ENCODE measurements at places on chromosomes 5 and 9. TPM values are rescaled to one million over a fixed set of nuclear protein-coding genes. Genes with fewer than 3 reads are reported as not detected.

Gene LCNL1
- 0.34 TPM for total RNA-seq

Gene BARX1
- 9.0 TPM for total RNA-seq

DNA sequence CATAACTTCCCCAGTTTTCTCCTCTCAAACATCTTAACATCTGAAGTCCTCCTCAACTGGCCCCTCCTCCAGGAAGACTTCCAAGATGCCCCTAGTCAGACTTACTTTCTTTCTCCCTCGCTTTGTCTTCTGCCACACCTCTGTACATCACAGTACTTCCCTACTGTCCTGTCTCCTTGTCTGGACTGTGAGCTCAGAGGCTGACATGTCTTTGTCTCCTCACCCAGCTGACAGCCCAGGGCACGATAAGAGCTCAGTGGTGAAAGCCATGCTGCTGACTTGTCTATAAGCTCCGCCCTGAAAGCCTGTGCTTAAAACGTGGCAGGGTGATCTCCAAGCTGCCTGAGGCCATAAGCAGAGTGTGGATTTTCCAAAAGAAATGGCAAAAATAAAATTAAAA is 33.0 kb upstream of the SLC25A51 start:
- DNase-seq = no peak

Gene NRG2
- 0.73 TPM for total RNA-seq

DNA sequence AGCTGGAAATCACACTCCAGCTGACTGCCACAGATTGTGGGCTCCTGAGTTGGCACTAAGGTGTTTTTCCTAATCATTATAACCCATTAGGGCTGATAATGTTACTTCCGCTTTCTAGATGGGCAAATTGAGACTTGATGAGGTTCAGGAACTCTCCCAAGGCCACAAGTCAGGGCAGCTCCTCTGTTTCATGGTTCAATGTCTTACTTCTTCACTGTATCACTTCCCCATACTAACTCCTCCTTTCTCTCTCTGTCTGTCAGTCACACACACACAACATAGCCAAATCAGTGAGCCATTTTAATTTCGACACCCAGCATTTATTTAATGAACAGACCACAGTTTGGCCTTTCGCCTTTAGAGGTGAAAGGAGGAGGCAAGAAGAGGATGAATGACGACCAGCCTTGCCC is 17.8 kb upstream of the TRAF1 start:
- no peak for DNase-seq
